ENCODE measurements at places on chromosomes 12 and 14. TPM values are rescaled to one million over a fixed set of nuclear protein-coding genes. Genes with fewer than 3 reads are reported as not detected.

DNA sequence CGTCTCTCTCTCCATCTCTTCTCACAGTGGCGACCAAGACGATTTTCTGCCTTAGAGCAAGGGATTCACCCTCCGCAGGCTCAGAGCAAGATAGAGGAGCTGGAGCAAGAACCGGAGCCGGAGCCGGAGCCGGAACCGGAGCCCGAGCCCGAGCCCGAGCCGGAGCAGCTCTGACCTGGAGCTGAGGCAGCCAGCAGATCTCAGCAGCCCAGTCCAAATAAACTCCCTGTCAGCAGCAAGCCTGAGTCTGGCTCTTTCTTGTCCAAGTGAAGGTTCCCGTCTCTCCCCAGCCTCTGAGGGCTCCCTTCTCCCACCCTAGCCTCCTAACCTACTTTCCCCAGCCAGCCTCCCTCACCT lies 5.9 kb downstream of the LAG3 start:
- H3K36me3 ChIP-seq = no peaks in the 10 kb centered on the region
- DNase-seq = no peak
- peaks cover 7% of the 10 kb centered on the region for H3K4me1 ChIP-seq
- H3K27ac ChIP-seq = peak overlapping the region; percentile 60

KRT71 gene
- total RNA-seq = not detected

GRCh38 chr12:62170241-62170640 lies 90.0 kb upstream of the USP15 start:
- no peaks in the 10 kb centered on the region for H3K36me3 ChIP-seq
- no peak overlapping the region for H3K4me3 ChIP-seq

DNA sequence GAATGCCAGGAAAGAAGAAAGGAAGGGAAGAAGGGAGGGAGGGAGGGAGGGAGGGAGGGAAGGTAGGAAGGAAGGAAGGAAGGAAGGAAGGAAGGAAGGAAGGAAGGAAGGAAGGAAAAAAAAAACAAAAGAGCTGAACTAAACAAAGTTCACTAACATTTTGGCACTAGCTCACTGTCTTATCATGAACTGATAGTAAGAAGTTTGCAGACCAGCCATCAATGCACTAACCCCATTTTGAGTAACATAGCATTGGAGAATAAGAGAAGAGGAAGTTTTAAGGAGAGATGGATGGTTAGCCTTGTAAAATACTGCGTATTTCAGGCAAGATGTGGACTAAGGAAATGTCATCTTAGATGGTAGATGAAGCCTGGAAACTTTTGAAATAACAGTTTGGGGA lies 1136.0 kb downstream of the FLRT2 start:
- no peak overlapping the region for H3K4me3 ChIP-seq
- H3K4me1 ChIP-seq = no peaks in the 10 kb centered on the region
- DNase-seq = no peak
- H3K27me3 ChIP-seq = no peaks in the 10 kb centered on the region

GUCY2C gene
- not detected for total RNA-seq

GRCh38 chr14:91286530-91286937 lies 42.0 kb upstream of the GPR68 start:
- H3K4me3 ChIP-seq = no peak overlapping the region
- no peaks in the 10 kb centered on the region for H3K4me1 ChIP-seq
- DNase-seq = peak; percentile 83

RND1 gene
- 1.9 TPM for total RNA-seq

DNA sequence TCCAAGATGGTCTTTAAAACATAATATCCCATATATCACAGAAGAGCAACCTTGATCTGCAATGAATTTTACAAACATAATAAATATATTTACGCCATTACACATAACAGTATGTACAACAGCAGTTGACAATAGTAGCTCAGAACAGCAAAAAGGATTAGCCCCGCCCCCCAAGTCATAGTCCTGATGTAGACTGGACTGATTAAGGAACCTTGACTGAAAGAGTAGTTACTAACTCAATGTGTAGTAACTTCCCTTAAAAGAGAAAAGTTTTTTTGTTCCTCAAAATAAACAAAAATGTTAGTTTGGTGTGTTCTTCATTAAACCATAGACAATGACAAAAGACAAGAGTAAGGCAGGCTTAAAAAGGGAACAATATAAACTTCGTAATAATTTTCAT lies 44.5 kb downstream of the GTF2A1 start:
- no peak overlapping the region for H3K4me3 ChIP-seq
- peaks cover 4% of the 10 kb centered on the region for H3K36me3 ChIP-seq
- H3K4me1 ChIP-seq = peaks cover 24% of the 10 kb centered on the region
- peak; percentile 29 for DNase-seq
- no peaks in the 10 kb centered on the region for H3K27me3 ChIP-seq
- peak overlapping the region; percentile 19 for H3K27ac ChIP-seq

DNA sequence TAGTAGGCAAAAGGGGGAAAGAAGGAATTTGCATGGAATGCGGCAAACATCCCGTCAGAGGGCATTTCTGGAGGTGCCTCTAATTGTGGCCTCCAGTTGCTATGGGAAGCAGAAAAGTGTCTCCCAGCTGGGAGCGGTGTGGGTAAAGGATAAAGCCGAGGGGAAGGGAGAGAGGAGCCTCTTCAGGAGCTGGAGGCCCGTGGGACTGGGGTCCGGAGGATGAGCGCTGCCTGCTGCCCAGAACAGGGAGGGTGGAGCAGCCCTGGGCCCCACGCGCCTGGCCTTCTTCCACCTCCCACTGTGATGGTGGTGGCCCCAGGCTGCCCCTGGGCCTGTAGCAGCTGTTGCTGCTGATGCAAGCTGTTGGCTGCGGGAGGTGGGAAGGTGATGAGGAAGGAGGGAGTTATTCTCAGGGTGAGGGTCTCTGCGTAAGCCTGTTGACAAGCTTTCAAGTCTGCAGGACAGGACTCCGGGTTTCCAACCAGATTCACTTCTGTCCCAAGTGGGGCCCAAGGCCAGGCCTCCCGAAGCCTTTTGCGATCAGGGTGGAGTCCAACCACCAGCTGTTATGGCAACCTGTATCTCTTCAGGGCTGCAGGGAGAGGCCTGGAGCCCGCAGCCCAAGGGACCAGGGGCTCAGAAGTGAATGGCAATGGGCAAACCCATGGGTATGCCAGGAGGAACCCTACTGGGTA lies 19.1 kb upstream of the PGF start:
- H3K27ac ChIP-seq = no peak overlapping the region
- peaks cover 30% of the 10 kb centered on the region for H3K4me1 ChIP-seq
- H3K36me3 ChIP-seq = no peaks in the 10 kb centered on the region
- no peak for DNase-seq
- H3K27me3 ChIP-seq = no peaks in the 10 kb centered on the region

AQP5 gene
- not detected for total RNA-seq

LMO3 gene
- 196 TPM for total RNA-seq

DNA sequence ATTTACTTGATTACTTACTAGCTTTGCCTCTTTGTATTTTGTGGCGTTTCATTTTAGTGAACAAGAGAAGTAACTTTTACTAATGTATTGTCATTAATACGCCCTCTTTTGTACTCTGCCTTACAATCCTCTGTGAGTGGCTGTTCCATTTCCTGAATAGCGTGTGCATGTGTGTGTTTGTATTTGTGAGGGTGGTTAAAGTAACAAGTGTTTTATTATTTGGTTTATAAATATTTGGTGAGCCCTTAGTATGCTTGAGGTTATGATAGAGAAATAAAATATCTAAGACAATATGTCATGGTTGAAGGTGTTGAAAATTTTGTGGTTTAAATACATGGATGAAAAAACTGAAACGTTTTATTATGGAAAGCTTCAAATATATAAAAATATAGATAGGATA lies 71.7 kb upstream of the REP15 start:
- no peak overlapping the region for H3K4me3 ChIP-seq
- H3K27ac ChIP-seq = no peak overlapping the region
- no peak for DNase-seq
- peaks cover 4% of the 10 kb centered on the region for H3K4me1 ChIP-seq
